Neural cell (in vitro differentiated cells): ENCODE measurements at places on chromosomes 13 and 19. TPM values are rescaled to one million over a fixed set of nuclear protein-coding genes. Genes with fewer than 3 reads are reported as not detected.

Gene CEACAM3
- polyA plus RNA-seq: not detected in 2 replicates

Gene PDX1
- not detected in 2 replicates for polyA plus RNA-seq

Gene FXYD1
- not detected in 2 replicates for polyA plus RNA-seq

Gene CGB5
- not detected in 2 replicates for polyA plus RNA-seq

Gene NLRP7
- not detected in 2 replicates for polyA plus RNA-seq

Gene PBX4
- polyA plus RNA-seq: 7.5 and 8.1 TPM in 2 replicates

Gene PRTN3
- 0.54 TPM in 1 of 2 replicates, not detected in the other for polyA plus RNA-seq

Gene KL
- 0.09 TPM in 1 of 2 replicates, not detected in the other for polyA plus RNA-seq

Gene CEACAM4
- polyA plus RNA-seq: not detected in 2 replicates

Gene SLAIN1
- 129 and 155 TPM in 2 replicates for polyA plus RNA-seq

Gene ZSCAN4
- not detected in 2 replicates for polyA plus RNA-seq

Gene F10
- polyA plus RNA-seq: not detected in 2 replicates

Gene ACER1
- polyA plus RNA-seq: 0.62 TPM in 1 of 2 replicates, not detected in the other

Gene KIR3DL1
- not detected in 2 replicates for polyA plus RNA-seq

Gene FSD1
- 114 and 158 TPM in 2 replicates for polyA plus RNA-seq

Gene SULT2A1
- not detected in 2 replicates for polyA plus RNA-seq

Gene EXOC3L2
- not detected in 2 replicates for polyA plus RNA-seq

Gene RFPL4AL1
- polyA plus RNA-seq: not detected in 2 replicates

Gene PEPD
- 43.9 and 59.8 TPM in 2 replicates for polyA plus RNA-seq

Gene HSH2D
- polyA plus RNA-seq: not detected in 2 replicates

Gene DHDH
- 1.4 and 4.8 TPM in 2 replicates for polyA plus RNA-seq

Gene ZNF491
- 26.0 and 29.8 TPM in 2 replicates for polyA plus RNA-seq

Gene ZBTB32
- not detected in 2 replicates for polyA plus RNA-seq

Gene EXOSC5
- polyA plus RNA-seq: 42.0 and 45.2 TPM in 2 replicates

Gene CBLC
- polyA plus RNA-seq: not detected in 2 replicates
